ENCODE measurements at places on chromosomes 4 and X.

GRCh38 chr4:92099861-92100260 is 203.9 kb upstream of the GRID2 start:
- DNase-seq, result no peak

DNA sequence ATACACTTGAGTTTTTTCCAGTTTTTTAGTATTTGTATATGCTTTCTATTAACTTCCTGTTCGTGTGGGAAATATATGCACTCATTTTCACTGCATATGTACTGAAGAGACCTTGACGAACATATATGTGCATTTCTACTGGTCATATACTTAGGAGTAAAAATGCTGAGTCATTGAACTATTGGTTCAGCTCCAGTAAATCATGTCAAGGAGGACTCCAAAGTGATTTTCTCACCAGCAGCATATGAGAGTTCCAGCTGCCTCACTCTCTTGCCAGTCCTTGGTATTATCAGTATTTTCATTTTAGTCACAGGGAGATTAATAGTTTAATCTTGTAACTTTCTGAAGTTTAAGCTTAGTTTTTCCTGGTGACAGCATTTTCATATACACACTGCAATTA is 2750.2 kb downstream of the ARAP2 start:
- DNase-seq, result peak; percentile 33

DNA sequence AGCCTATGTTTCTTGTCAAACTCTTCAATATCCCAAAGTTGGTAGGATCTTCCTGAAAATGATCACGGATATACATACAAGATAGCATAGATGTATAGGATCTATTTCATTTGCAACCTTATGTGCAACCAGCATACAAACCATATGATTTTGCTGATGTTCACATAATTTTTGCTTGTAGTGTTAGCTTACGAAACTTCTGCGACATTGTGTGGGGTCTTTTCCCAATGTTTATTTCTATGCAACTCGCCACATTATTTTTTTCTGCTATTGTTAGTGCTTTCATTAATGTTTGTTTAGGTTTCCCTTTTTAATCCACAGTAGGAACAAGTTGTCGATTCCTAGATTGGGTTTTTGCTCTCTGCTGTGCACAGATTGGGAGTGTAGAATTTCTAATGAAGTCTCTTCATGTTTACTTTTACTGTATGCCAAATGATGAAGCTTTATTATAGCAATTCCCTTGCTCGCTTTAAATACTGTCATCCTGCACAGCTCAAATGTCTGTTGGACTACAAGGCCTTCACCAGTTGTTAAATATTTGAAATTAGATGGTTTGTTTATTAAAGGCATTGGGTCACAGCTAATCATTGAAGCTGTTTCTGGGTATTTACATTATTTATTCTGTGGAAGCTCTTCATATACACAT is 257.6 kb upstream of the PCDH7 start:
- no peak for DNase-seq

- DNase-seq, result peak; percentile 82
Measured at GRCh38 chr4:56641494-56642051, 39.5 kb downstream of the HOPX start.

DNA sequence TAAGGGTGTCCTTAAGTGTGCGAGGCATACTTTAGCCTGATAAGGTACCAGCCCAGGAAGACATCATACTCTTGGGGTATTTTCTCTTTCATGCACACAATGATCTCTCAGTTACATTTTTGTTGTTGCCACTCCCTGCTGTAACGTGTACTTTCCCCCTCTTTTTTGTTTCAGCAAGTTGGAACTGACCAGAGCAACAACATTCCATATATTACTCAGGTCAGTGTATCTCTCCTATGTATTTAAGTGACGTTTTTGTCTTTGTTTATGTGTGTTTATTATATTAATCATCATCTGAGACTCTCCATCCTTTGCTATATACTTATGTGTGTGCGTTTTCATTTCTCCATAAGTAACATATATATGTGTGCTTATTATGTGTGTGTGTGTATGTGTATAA is 71.3 kb upstream of the VBP1 start:
- no peak for DNase-seq

DNA sequence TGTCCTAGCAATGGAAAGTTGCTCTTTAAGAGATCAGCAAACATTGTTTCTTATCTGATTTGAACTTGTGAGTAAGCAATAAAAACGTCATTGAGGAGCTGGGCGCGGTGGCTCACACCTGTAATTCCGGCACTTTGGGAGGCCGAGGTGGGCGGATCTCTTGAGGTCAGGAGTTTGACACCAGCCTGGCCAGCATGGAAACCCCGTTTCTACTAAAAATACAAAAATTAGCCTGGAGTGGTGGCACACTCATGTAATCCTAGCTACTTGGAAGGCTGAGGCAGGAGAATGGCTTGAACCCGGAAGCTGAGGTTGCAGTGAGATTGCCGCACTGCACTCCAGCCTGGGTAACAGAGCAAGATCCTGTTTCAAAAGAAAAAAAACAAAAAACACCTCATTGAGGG is 11.2 kb upstream of the PLAC8 start:
- DNase-seq, result no peak

DNA sequence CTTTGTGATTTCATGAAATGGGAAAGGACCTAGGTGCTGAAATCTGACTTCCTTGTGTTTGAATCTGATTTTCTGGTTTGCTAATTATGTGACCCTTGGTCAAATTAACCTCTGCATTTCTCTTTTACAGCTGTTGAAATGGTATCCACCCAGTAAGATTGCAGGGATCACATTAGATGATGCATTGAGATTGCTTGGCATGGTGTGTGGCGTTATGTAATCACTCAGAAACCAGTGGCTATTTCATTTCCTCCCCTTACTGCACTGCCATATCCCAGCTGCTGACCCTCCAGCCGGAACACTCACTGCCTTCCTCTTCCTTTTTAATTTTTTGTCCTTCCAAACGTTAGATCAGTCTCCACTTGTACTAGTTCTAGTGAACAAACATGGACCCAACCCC is 79.0 kb downstream of the KLHL8 start:
- no peak for DNase-seq

DNA sequence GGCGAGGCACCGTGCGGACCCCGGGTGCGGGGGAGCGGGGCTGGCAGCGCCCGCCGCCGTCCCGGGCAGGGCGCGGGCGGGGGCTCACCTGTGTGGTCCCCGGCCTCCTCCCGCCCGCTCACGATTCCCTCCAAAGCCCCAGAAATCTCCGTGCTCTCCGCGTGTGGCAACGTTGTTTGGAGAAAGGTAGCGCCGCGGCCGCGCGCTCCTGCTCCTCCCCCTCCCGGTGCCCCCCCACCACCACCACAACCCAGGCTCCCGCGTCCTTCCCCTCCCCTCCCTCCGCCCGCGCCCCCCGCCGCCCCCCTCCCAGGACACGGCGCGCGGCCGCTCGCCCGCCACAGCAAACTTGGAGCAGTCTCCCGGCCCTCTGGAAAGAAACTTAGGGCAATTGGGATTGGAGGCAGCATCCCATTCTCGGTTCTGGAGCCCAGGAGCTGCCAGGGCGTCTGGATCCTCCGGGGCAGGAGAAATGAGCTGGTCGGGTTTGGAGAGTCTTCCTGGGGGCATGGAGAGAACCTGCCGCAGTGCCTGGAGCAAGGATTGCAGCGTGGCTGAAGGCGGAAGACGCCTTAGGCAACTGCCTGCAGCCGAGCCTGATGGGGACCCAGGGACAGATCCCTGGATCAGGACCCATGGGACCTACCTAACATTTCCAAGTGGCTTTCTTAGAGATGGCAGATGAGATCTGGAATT is 855 bp downstream of the KLF3 start:
- DNase-seq, result no peak

DNA sequence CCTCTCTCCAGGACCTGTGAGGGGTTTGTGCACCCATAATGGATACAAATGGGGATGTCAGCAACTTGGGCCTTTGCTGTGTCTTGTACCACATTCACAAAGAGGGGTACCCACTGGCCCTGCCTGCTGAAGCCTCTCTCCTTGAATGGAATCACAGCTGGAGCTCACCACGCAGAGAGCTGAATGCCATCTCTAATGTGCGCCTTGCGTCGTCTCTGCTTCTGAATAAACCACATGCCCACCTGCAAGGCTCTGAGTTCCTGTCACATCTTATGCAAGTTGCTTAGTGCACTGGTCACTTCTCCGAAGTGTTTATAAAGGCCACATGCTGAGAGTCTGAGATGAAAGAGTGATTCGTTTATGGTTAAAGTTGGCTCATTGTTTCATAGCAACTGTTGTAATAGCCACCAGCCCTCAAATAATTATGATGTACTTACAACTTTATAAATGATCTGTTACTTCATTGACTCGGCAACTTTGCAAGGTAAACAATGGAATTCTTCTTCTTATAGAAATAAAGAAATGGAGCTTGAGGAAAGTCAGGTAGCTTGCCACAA is 6.2 kb upstream of the PUDP start:
- no peak for DNase-seq

- DNase-seq, result peak; percentile 91
Measured at GRCh38 chrX:42096265-42096920, 173.0 kb upstream of the CASK start.

GRCh38 chr4:183407128-183407585 is 37.3 kb upstream of the CDKN2AIP start:
- peak; percentile 21 for DNase-seq

DNA sequence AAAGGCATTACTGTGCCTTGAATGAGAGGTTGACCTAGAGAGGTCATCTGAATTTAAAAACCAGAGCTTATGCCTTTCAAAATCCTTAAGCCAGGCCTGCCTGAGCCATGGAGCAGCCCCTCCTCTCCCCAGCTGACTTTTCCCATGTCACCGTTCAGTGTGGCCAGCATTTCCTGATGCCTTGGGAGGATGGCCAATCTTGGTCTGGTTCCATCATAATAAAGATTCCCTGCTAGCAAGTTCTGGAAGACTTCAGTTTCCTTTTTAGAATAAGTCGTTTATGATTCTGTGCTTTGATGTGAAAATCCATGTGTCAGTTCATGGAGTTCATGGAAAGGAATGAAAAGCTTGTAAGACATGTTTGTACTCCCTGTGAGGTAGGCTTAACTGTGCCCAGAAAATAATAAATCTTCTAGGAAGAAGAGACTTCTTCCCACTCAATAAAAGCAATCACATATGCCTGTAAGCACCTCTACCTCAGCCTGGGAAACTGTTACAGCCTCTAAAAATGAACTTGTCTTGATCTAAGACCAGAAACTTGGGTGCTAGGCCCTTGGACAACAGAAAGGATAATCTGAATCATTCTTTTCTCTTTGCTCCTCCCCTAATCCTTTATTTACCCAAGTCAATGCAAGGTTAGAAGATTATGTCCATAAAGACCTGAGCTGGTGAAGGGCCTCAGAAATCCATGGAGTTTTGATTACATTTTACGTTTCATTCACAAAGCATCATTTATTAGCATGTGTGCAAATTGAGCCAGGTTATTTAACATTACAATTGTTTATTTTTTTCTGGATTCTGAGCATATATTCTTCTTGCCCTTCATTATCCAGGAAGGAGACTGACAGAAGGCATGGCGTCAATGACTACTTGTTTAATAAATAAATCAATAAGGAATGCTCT is 84.0 kb upstream of the TBC1D9 start:
- no peak for DNase-seq

- no peak for DNase-seq
Measured at GRCh38 chr4:183483997-183484396, 20.9 kb upstream of the ING2 start.

GRCh38 chr4:150590631-150591030 is 8.7 kb downstream of the MAB21L2 start:
- no peak for DNase-seq

- no peak for DNase-seq
Measured at GRCh38 chrX:132025041-132025440, 1.9 kb downstream of the STK26 start.

DNA sequence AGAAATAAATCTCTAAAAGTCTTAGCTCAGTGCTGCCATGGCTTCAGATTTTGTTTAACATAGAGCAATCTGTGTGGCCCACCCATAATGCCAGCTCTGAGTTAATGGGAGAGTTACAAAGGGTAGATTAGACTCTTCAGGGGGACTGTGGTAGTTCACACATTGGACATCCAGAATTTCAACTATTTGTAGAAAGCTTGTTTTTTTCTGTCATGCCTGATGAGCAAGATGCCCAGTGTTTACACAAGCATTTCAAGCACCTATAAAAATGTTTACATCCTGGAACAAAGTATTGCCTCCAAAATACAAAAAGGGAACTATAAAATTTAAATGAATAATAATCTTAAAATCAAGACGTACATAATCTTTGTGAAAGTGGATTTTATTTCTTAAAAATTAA is 43.0 kb upstream of the FAM9A start:
- no peak for DNase-seq

- peak; percentile 68 for DNase-seq
Measured at GRCh38 chrX:11100281-11101035, 10.7 kb upstream of the HCCS start.
